ENCODE measurements at places on chromosomes 12 and 14. TPM values are rescaled to one million over a fixed set of nuclear protein-coding genes. Genes with fewer than 3 reads are reported as not detected.

TAS2R7 gene
- total RNA-seq, result not detected

PPP1R1A gene
- not detected for total RNA-seq

PSMD9 gene
- 85.3 TPM for total RNA-seq

- no peak for DNase-seq
These were observed 17.4 kb downstream of the FMNL3 start for GRCh38 chr12:49689785-49690184.

DNA sequence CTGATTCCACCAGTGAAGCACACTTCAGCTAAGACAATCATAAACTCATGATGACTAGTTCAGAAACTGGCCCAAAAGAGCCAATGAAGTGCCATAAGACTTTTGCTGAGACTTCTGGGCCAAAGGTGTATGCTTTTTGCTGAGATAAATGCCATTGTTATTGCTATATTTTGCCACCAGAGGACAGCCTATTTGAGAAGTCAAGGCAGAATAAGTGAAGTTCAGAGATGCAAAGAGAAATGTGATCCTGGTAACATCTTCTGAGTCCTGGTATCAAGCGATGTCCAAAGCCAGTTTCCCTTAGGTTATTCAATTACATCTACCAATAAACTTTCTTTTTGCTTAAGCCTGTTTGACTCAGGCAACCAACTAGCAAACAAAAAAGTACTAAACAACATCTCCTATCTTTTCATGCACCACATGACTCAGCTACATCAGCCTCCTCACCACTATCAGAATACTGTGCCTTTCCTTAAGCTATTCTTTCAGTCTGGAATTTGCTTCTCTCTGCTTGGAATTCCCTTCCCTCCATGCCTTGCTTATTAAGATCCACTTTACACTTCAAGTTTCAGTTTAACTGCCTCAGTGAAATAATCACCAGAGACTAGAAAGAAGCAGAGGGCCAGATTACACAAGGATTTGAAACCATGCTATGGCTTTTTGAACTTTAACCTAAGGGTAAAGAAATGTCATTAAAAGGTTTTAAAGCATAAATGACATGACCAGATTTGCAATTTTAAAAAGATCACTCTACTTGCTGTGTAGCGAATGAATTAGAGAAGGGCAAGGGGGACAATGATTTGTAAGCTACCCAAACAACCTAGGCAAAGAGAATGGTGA lies 14.0 kb downstream of the CRY1 start:
- DNase-seq, result peak; percentile 69

GRCh38 chr12:99804715-99805114 lies 157.2 kb downstream of the GARIN6 start:
- DNase-seq, result peak; percentile 15

- DNase-seq, result no peak
These were observed 196.7 kb downstream of the RMST start for GRCh38 chr12:97659117-97659880.

GRCh38 chr14:78251308-78251707 lies 81.1 kb downstream of the NRXN3 start:
- DNase-seq, result no peak

GRCh38 chr12:77847680-77848431 lies 17.2 kb downstream of the NAV3 start:
- DNase-seq, result peak; percentile 98

DNA sequence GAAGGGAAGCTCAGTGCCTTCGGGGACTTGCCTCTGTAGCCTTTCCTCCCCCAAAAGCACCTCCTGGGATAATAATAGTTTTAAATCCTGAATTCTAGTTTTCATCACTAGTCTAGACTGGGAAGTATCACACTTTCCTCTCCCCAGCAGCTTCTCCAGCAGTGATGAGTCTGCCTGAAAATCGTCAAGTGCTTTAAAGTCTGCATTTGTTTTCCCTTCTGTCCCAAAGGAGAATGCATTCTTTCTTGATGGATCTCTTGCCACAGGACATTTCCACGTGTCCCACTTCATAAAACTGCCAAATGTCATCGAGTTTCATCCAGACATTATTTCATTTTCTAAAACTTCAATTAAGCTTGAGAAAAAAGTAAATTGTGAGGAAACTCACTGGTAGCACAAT lies 15.0 kb downstream of the CSRP2 start:
- no peak for DNase-seq

GRCh38 chr12:22477894-22478287 lies 66.5 kb downstream of the C2CD5 start:
- no peak for DNase-seq
